ENCODE measurements at places on chromosomes 3 and 15. TPM values are rescaled to one million over a fixed set of nuclear protein-coding genes. Genes with fewer than 3 reads are reported as not detected.

DNA sequence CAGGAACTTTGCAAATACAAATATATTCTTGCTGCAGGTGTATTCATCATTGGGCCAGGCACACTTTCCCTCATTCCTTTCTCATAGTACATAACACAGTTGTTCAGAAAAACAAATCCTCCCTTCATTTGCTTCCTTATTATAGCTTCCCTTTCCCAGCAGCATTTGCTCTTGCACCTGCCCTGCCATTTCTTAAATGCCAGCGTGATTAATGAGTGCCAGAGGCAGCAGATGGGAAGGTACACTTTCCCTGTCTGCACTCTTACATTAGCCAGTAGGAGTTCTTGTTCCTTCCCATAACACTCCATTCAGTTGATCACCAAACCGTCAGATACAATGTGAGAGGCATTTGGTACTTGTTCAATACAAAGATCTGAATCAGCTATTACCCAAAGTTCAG is 128.5 kb upstream of the GAP43 start:
- no peak for DNase-seq

DNA sequence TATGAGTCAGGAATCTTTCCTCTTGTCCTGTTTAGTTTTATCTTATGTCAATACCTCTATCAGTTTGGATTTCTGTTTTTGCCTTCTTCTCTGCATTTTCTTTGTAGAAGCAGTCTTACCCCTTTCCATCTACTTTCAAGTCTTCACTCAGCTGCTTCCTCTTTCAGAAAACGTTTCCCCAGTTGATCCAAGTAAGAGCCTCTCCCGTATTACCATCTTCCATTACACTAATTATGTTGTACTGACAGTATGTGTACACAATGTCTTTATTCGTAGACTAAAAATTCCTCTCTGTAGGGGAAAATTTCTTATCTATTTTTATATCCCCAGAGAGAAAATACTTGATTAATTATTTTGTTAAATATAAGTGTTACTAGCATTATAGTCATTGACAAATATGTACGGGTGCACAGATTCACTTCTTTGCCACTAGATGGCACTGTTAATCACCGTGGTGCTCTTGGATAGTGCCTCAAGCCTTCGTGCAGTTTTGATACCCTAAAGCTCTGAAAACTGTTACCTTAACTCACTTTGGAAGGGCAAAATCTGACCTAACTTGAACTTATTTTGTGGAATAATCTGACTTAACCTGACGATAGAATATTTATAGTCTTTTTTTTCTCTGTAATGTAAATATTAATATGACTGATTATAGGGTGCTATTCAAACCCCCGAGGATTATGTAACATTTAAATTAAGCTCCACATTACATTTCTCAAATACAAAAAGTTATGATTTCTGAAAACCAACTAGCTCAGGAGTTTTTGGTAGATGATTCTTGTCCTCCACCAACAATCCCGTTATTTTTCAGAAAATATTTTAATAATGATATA is 74.2 kb upstream of the POU1F1 start:
- peak; percentile 45 for DNase-seq

Gene CLEC3B
- 74.0 TPM for total RNA-seq

DNA sequence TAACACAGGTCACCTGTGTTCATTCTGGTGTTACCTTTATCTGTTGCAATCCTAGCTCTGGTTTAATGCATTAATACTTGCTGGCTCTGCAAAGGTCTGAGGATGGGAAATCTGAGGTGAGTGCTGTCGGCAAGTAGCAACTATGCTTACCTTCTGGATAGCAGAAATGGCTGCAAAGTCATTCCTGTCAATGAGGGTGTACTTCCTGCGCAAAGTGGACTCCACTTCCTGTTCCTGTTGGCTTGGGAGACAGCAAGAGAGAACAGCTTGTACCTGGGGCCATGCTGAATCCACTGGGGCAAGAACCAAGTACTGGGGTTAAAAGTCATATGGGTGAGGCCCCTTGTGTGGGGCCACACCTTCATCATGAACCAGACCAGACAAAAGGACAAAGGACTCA is 37.3 kb downstream of the KIF9 start:
- DNase-seq, result no peak

DNA sequence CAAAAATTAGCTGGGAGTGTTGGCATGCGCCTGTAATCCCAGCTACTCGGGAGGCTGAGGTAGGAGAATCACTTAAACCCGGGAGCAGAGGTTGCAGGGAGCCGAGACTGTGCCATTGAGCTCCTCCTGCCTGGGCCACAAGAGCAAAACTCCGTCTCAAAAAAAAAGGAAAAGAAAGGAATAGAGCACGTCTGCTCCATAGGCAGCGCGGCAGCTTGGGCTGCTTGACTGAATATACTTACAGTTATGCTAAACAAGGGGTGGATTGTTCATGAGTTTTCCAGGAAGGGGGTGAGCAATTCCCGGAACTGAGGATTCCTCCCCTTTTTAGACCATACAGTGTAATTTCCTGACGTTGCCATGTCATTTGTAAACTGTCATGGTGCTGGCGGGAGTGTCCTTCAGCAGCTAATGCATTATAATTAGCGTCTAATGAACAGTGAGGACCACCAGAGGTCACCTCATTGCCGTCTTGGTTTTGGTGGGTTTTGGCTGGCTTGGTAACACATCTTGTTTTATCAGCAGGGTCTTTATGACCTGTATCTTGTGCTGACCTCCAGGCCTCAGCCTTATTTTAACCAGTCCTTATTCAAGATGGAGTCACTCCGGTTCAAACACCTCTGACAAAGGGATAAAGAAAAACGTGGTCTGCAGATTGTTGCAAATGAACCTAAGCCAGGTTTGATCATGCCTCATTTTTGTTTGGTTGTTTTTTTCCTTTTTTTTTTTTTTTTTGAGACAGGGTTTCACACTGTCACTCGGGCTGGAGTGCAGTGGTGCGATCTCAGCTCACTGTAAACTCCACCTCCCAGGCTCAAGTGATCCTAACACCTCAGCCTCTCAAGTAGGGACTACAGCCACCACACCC is 24.9 kb upstream of the SENP5 start:
- no peak for DNase-seq

DNA sequence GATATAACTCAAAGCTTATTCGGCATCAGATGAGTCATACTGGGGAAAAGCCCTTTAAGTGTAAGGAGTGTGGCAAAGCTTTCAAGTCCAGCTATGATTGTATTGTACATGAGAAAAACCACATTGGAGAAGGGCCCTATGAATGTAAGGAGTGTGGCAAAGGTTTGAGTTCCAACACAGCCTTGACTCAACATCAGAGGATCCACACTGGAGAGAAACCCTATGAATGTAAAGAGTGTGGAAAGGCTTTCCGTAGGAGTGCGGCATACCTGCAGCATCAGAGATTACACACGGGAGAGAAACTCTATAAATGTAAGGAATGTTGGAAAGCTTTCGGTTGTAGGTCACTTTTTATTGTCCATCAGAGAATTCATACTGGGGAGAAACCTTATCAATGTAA is 7.5 kb downstream of the ZNF621 start:
- DNase-seq, result no peak

GRCh38 chr3:74897006-74897405 is 282.5 kb upstream of the CNTN3 start:
- no peak for DNase-seq

- DNase-seq, result no peak
These were observed 405.6 kb downstream of the NTRK3 start for GRCh38 chr15:87850916-87851315.

- DNase-seq, result no peak
These were observed 21.5 kb downstream of the NR2F2 start for GRCh38 chr15:96351761-96352603.

- no peak for DNase-seq
These were observed 147.0 kb upstream of the LRRFIP2 start for GRCh38 chr3:37321377-37321781.

- peak; percentile 82 for DNase-seq
These were observed 44.0 kb downstream of the ZBTB38 start for GRCh38 chr3:141412087-141412935.

DNA sequence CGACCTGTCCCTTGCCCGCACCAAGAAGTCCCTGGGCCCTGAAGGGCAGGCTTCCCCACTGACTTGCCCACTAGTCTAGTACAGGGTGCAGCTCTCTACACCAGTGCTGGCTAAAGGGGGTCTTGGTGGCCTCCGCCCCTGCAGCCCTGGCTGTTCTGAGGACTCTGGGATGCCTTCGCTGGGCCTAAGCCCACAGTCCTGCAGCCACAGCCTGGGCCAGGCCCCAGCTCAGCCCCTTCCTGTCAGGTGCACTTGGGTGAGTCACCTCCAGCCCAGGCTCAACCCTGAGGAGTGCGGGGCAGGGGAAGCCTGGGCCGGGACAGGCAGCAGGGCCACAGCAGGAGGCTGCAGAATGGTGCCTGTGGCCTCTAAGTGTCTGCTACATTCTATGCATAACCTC is 971 bp downstream of the C3orf22 start:
- DNase-seq, result peak; percentile 26

DNA sequence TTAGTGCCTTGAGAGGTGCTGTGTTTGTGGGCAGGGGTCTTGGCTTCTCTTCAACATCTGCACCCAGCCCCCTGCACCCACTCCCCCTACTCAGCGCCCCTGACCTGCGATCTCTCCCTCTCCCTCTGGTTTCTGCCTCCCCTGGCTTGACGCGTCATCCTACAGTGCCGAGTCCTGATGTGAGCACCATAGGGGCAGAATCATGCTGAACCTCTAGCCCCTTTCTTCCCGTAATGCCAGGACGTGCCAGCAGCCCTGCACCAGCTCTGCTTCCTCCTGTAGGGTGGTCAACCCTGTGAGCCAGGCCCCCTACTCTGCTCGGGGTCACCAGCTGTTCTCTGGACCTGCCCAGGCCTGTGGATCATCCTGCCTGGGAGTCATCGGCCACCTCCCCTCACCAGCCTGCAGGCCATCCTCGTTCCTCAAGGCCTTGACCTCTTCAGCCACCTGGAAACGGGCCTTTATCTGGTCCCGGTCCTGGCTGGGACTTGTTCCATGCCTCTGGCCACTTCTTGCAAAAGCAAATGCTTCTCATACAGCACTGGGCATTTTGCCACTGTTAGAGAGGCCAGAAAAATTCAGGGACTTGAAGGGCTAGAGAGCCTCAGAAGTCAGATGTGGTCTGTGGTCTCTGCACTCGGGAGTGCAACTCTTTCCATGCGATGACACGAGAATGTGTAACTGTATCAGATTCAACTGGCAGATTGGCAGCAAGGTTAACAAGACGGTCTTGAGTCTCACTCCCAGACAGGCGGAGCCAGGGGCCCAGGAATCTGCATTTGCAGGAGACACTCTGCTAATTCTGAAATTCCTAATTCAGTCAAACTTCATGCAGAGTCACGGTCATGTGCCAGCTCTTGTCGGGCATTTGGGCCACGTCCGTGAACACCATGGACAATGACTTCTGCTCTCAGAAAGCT is 16.7 kb upstream of the KLF15 start:
- DNase-seq, result peak; percentile 64

- no peak for DNase-seq
These were observed 781 bp upstream of the IP6K1 start for GRCh38 chr3:49787182-49787464.

GRCh38 chr15:44573386-44573785 is 36.4 kb downstream of the EIF3J start:
- DNase-seq, result no peak

Gene CYP1A1
- total RNA-seq, result not detected

DNA sequence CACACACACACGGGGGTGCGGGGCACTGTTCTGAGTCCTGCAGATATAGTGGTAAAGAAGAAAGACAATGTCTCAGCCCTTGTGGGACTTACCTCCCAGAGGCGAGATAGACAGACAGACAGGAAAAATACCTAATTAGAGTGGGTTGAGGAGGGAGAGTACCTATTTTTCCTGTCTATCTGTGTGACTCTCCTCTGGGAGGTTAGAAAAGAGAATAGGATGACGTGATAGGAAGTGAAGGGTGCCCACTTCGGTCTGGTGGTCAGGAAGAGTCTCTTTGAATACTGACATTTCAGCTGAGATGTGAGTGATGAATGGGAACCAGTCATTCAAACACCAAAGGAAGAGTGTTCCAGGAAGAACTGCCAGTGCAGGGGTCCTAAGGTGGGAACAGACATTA is 4.1 kb upstream of the APOD start:
- DNase-seq, result no peak

DNA sequence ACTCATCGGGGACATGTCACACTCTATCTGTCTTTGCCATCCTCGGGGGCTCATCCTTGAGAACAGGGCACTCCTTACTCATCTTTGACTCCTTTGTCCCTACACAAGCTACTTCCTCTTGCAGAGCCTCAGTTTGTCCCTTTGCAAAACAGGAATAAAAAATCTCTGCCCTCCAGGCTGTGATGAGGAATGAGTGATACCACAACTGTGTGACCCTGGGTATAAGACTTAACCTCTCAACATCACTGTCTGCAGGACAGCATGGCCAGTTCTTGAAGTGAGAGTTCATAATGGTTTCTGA is 48.5 kb downstream of the IQSEC1 start:
- no peak for DNase-seq

Gene CMTM7
- total RNA-seq, result 46.7 TPM

Gene GPR62
- total RNA-seq, result not detected

DNA sequence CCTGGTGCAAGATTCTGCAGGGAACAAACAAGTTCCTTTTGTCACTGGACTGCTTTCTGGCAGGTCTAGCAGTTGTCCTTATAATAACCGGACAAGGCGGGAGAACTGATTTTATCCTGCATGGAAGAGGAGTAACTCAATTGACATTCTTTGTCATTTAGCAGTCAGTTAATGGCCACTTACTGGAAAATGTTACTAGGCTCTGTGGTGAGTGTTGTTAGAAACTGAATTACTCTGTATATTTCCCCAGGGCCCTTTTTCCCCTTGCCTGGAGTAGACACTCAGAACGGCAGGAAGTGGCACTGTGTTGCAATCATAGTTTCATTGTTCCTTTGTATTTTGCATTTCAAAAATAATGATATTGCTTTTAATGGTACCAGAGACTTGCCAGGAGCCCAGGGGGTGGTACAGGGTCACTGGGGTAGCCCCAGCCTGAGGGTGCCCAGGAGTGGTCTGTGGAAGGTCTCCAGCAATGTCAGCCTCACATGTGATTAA is 318.6 kb upstream of the LRRFIP2 start:
- peak; percentile 28 for DNase-seq

Gene AHSG
- total RNA-seq, result not detected

DNA sequence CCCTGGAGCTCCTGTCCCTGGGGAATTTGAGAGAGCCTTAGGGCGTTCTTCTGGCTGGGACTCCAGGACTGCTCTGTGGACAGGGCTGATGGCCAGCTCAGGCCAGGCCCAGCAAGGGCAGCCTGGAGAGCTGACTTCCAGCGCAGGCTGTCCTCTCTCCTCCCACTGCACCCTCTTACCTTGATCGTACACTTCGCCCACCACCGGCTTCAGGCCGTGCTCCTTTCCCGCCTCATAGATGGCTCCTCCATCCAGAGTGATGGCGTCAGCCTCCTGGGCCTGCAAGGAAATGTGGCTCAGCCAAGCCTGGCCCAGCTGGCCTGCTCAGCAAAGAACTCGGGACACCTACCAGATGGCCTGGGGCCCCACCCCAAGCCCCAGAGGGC is 3.1 kb downstream of the MELTF start:
- no peak for DNase-seq

DNA sequence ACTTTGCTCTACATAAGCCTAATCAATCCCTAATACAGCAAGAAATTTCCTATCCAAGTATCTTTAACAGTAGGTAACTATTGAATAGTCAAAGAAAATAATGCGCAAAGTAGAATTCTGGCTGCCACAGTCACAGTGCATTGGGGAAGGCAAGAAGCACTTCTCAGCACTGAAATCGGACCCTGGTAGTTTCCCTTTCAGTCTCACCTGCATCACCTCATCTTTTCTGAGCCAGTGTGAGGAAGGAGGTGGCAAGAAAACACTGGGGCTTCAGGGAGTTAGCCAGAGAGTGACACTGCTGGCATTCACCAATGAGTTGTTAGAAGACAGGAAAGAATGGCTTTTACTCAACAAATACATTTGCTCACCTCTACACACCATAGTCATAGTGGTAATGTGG is 8.3 kb downstream of the TRIM42 start:
- no peak for DNase-seq

Gene SI
- not detected for total RNA-seq

Gene RBPMS2
- total RNA-seq, result 3.7 TPM
